ENCODE measurements at places on chromosomes 16 and 17.

DNA sequence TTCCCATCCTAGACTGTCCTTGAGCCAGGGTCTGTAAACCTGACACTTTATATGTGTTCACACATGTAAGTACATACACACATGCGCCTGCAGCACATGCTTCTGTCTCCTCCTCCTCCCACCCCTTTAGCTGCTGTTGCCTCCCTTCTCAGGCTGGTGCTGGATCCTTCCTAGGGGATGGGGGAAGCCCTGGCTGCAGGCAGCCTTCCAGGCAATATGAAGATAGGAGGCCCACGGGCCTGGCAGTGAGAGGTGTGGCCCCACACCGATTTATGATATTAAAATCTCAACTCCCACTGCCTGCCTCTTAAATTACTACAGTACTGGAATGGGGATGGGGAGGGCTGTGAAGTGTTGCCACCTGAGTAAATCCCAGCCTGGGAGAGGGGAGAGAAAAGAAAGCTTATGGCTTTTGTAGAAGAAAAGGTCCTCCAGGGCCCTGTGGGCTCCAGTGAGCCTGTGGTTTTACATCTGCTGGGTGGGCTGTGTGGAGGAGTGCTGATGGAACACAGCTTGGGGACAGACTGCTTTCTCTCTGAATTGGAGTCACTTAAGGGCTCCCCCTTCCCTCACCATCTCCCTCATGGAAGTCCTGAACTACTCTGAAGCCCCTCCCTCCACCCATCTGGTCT is 990 bp upstream of the WNK4 start:
- DNase-seq = no peak

GRCh38 chr17:50148226-50149090 is 2.0 kb downstream of the PPP1R9B start:
- peak; percentile 66 for DNase-seq

- no peak for DNase-seq
These were observed at the start of gene CTRB1 for GRCh38 chr16:75218256-75219076. Gene CTRB1 (plus strand): TSS chr16:75218988. CDS start chr16:75219008, 20 bp downstream.

DNA sequence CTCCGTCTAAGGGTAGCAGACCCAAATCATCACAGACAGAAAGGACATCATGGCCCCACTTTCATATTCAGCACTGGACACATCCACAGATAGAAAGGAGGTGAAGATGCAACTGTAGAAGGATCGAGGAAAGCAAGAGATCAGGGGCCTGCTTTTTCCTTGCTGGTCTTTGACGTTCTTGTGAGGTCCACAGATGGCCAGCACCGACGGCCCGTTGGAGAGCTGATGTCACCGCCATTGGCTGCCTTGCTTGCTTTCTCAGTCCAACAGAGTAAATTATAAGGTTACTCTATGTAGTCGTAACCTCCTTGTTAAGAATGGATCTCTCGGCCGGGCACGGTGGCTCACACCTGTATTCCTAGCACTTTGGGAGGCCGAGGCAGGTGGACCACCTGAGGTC is 5.1 kb upstream of the RBFOX3 start:
- DNase-seq = no peak

DNA sequence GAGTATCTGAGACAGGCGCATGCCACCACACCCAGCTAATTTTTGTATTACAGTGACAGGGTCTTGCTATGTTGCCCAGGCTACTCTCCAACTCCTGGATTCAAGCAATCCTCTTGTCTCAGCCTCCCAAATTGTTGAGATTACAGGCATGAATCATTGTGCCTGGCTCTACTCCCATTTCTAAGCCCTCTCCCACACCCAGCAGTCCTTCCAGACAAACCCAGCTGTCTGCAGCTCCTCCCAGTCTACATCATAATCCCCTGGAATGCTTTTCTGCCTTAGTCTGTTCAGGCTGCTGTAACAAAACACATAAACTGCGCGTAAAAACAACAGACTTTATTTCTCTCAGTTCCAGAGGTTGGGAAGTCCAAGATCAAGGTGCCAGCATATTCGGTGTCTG is 144.5 kb downstream of the GRIN2A start:
- no peak for DNase-seq

Data from left cardiac atrium (tissue), 4 donors.